ENCODE measurements at places on chromosomes 13 and 19.
A peak's percentile ranks its signal among the peaks of the same experiment; 100 is the strongest.

- no peak for DNase-seq
These were observed 859 bp downstream of the ZNF433 start for GRCh38 chr19:12034620-12035019.

DNA sequence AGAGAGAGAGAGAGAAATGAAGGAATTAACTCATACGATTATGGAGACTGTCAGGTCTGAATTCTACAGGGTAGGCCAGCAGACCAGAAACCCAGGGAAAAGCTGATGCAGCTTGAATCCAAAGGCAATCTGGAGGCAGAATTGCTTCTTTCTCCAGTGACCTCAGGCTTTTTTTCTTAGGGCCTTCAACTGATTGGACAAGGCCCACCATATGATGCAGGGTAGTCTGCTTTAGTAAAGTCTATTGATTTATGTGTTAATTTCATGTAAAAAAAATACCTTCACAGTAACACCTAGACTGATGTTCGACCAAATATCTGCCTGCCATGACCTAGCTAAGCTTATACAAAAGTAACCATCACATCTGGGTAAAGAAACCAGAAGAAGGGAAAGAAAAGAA lies 71.1 kb downstream of the MZT1 start:
- no peak for DNase-seq

GRCh38 chr19:7550987-7551761 lies 15.7 kb downstream of the PNPLA6 start:
- DNase-seq = peak; percentile 22

GRCh38 chr19:13861392-13861713 lies 15.6 kb upstream of the NANOS3 start:
- no peak for DNase-seq

DNA sequence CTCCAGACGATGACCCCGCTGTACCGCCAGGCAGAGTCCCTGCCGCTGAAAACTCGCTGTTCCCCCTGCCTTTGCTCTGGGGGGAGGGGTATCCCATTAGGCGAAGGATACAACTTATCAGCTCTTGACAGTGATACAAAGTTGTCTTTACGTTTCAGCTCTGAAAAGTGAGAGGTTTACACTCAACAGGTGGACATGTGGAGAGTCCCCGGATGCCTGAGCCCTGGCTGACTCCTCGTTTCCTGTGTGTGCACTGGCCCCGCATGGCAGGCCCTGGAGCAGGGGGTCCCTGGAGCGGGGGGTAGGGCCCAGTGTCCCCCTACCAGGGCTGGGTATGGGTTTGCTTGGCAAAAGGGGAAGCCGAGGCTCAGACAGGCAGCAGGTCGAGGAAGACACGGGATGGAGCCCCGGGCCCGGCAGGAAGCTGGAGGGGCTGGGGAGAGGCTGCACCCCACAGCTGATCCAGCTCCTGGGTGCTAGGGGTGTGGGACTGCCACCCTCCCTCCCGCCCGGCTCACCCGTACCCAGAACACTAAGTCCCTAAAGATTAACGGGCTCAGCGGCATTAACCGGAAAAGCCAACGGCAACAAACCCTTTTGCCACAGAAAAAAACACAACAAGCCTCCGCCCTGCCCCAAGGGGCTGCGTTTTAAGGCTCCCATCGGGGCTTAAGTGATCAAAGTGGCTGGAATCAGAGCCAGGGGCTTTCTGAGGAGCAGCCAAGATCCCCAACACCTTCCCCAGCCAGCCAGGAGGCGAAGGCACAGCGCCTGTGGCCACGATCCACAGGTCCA lies 5.6 kb downstream of the TCF3 start:
- no peak for DNase-seq

DNA sequence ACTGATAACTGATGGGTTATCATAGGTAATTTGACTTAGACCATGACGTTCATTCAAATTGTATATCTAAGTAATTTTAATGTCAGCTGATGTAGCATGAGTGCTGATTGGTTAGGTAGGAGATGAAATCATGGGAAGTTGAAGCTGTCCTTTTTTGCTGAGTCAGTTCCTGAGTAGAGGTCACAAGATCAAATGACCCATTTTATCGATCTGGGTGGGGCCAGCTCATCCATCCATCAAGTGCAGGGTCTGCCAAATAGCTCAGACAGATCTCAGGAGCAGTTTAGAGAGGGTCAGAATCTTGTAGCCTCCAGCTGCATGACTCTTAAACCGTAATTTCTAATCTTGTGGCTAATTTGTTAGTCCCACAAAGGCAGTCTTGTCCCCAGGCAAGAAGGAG lies 35.3 kb upstream of the CD177 start:
- no peak for DNase-seq

DNA sequence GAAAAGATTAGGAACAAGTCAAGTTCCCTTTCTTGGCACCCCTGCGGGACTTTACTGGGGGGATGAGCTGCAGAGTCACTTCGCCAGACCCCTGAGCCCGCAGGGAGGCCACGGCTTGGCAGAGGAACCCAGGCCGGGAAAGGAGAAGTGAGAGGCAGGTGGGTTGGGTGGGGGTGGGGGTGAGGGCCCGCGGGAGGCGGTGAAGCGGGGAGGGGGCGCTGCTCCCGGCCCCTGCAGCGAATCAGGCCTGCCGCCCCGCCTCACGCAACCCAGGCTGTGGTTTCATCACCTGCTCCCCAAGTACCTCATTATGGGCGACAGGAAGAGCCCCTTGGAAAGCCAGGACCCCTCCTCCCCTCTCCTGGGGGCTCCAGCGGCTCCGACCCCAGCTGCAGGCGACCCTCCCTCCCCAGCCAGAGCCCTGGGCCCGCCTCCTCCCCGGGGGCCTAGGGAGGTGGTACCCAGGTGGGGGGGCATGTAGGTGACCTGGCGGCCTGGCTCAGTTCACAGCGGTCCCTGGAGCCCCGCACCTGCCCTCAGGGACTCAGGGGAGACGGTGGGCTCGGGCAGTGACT lies 9.5 kb downstream of the MEF2B start:
- peak; percentile 65 for DNase-seq

Data from activated B cell treated with CpG ODN at 0.5 μM for 24 hours (primary cell).